Germinal center (tissue), 1 donor: ENCODE measurements at places on chromosomes 12 and 14.
A peak's percentile ranks its signal among the peaks of the same experiment; 100 is the strongest.

DNA sequence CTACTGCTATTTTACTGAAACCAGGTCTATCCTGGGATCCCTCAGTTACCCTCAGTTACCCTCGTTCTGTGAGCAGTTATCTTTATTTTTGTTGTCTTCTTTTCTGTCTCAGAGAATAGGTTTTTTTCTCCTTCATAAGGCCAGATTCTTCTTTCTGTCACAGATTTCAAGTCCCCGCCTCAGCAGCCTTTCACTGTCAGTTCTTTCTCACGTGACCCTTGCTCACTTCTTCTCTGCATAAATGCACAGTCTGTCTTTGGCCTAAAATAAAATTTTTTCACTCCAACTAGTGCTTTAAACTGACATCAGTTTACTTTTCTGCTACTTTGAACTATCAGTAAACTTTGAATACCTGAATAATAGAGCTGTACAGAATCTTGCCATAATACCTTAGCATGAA lies 299.7 kb downstream of the ERC1 start:
- DNase-seq = no peak

DNA sequence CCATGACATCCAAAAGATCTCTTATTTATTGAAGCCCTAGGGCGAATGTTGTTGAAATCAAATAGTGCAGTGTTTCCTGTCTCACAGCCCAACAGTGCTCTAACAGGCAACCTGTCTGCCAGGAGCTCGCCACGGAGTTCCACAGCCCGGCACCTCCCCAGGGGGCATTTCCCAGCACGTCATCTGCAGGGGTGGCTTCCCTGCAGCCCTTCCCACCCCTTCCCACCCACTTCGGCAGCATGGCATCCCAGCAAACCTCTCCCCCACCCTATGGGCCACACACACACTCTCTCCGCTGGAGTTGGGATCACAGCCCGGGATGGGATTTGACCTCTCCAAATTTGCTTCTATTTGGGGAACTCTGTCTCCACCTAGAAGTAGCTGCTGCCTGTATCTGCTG lies 62.7 kb upstream of the C14orf180 start:
- no peak for DNase-seq

- DNase-seq = peak; percentile 69
Observed at GRCh38 chr12:26471560-26471959, 276.2 kb downstream of the SSPN start.

DNA sequence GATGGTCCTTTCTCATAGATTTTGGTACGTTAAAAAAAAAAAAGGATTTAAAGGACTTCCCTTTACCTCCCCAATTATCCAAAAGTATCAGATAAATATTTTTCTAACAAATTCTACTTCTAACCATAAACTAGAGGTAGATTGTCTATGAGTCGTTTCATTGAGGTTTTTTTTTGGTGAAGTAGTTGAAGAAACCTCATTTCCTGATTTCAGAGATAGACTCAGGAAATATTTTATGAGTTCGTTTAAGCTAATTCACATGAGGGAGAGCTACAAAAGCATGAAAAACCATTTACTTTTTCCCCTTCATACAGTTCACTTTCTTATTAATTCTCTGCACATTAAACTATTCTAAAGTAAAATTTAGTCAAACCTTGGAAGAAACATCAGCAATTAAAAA lies 112.5 kb downstream of the RALGAPA1 start:
- no peak for DNase-seq

GRCh38 chr14:80206351-80207080 lies 4.8 kb downstream of the DIO2 start:
- DNase-seq = no peak

DNA sequence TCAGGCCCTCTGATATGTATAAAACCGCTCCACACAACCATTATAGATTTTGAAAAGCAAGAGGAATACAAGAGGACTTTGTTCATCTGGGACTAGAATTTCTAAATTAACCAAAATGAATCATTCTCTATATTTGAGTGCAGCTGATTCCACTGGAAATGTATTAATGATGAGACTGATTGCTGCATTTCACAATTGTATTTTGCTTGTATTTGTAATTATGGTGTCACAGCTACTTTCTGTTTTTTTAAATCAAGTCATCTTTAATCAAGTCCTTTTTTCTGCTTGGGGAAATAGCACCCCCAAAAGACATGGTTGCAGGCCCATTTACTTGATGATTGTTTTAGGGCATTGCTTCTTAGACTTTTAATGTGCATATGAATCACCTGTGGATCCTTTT lies 162.4 kb downstream of the KICS2 start:
- no peak for DNase-seq

DNA sequence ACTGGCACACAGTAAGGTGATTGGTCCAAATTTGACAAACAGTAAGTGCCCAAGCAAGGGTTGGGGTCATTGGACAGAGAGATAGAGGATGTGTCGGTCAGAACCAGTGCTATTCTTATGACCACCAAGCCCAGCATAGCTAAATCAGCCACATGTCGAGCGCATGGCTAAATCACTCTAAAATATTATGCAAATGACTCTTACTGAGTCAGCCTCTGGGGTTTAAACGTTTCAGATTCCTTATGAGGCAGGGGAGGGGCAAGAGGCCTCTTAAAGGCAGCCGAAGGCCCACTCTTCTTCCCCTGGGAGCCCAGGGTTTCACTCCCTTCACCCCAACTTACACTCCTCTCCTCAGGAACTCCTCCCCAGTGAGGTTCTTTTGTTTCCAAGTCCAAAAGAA lies 603 bp upstream of the ENDOU start:
- peak; percentile 77 for DNase-seq

- no peak for DNase-seq
Observed at GRCh38 chr12:92035477-92035876, 110.2 kb downstream of the BTG1 start.

- DNase-seq = no peak
Observed at GRCh38 chr14:101226265-101226602, 322.7 kb upstream of the RTL1 start.

DNA sequence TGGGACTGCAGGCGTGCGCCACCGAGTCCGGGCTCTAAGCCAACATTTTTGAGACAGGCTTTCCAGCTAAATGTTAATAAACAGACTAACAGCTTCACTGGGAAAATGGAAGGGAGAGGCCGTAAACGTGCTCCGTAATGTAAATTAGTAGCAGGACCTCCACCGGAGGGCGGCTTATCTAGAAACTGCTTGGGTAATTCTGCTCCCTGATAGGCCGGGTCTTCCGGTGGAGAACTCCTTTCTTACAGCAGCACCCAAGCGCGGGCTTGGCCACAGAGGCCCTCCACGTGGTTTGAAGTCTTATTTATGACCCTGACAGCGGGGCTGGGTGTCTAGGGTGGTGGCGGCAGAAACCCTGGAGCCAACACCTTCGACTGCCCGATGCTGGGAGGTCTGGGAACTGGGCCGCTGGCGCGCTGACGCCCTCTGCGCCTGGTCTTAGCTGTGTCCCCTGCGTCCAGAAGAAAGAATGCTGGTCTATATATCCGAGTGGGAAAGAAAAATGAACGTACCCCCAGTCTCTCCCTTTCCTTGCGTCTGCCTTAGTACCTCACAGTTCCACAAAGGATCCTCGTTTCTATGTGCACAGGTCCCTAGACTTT lies 1.7 kb downstream of the DPPA3 start:
- no peak for DNase-seq

DNA sequence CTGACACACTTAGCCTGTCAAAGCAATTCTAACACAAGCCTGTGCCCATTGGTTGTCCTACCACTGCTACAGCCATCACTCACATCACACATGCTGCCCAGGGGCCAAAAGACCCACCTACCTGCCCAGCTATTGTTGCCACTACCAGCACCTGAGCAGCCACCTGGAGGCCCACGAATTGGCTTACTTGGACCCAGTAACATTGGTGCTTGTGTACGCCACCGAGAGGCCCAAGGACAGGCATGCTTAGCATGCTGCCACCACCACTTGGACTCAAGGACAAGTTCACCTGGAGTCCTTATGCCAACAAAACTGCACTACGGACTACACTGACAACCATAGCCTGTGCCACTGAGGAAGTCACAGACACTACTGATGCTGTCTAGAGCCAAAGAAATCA lies 221.1 kb downstream of the SLC38A4 start:
- DNase-seq = no peak

- no peak for DNase-seq
Observed at GRCh38 chr14:87869619-87870583, 123.1 kb downstream of the GALC start.

DNA sequence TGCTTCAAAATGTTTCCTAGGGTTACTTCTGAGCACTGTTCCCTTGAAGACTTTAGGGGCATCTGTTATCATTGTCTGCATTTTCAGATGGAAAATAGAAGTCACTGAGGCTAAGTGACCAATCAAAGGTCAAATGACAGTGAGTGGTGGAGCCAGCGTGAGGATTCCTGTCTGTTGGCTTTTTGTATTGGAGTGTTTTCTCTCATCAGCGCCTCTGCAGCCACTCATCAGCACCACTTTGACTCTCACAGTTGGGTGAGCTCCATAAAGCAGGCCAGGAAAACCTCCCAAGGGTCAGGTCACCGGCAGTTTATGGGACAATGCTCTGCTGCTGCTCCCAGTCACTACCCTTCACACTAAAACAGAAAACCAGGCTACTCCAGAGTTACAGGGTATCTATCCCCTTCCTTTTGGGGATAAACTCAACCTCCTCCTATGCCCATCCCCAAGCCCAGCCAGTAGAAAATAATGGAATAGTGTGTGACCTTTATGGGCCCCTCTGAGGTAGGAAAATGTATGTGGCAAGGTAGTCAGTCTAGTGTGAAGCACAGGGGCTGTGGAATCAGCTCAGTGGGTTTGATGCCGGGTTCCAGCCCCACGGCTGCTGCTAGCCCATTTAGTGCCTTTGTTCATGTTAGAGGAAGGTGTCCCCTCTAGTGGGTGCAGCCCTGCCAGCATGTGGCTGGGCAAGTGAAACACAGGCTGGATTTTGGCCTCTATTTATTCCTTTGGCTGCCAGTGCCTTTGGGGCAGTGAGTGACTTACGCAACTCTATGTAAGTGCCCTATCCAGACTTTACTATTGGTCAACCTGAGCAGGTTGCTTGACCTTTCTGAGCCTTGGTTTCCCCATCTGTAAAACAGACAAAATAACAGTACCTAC lies 133.8 kb upstream of the CPM start:
- no peak for DNase-seq

DNA sequence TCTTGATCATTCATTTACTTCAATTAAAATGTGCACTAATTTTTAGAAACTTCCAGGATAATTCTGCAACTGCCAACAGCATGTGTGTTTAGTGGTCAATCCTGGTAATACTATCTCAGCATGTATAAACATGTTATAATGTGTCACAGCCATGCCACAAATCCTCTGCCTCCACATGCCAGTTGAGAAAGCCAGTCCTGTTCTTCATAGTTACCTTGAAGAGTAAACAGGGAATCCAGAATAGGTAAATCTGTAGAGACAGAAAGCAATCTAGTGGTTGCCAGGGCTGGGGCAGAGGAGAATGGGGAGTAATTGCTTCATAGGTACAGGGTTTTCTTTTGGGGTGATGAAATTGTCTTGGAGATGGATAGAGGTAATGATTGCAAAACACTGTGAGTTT lies 85.9 kb downstream of the ARMH4 start:
- DNase-seq = no peak

DNA sequence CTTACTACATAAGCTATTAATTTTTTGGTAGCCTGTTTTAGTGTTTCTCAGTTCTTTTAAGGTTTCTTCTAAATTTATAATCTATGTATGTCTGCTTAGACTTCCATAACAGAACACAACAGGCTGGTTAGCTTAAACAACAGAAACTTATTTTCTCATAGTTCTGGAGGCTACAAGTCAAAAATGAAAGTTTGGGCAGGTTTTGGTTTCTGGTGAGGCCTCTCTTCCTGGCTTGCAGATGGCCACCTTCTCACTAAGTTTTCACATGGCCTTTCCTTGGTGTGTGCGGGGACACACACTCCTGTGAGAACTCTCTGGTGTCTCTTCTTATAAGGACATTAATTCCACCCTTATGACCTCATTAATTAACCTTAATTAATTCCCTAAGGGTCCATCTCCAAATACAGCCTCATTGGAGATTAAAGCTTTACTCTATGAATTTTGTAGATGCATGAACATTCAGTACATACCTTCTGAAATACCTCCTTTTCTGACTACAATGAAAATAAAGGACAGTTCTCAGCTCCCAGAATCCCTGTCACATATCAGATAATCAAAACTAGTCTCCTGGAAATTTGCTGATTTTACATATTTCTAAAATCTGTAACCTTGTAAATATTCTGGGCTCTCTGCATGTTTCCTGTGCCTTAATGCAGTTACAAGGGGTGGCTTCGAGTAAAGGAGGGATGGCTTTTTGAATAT lies 23.2 kb upstream of the BMAL2 start:
- no peak for DNase-seq

GRCh38 chr12:20486233-20486632 lies 117.9 kb downstream of the PDE3A start:
- DNase-seq = no peak

GRCh38 chr12:16389594-16389993 lies 42.1 kb downstream of the MGST1 start:
- DNase-seq = no peak

- DNase-seq = no peak
Observed at GRCh38 chr12:42990387-42990786, 400.8 kb upstream of the PRICKLE1 start.

- DNase-seq = no peak
Observed at GRCh38 chr12:123021688-123022604, 41.5 kb downstream of the ARL6IP4 start.

DNA sequence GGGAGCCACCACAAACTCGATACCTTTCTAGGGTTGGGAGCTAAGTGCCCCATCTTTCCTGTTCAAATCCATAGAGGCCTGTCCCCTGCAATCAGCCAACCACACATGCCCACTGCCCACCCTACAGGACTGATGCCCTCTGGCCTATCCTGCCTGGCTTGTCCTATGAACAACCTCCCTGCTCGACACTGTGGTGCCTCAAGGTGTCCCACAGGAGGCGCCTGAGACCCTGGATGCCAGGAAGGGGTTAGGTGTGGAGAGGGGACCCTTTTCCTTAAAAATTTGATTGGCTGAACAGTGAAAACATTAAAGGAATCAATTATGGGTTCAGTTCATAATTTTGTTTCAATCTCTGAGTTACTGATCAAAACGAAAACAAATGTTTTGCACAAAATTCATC lies 97.3 kb upstream of the FZD10 start:
- no peak for DNase-seq

- DNase-seq = no peak
Observed at GRCh38 chr12:130246560-130246959, 84.3 kb downstream of the FZD10 start.

GRCh38 chr14:50784683-50785456 lies 46.1 kb downstream of the NIN start:
- no peak for DNase-seq

- DNase-seq = no peak
Observed at GRCh38 chr12:8038659-8039114, 6.2 kb downstream of the FOXJ2 start.

GRCh38 chr12:42873401-42873800 lies 283.9 kb upstream of the PRICKLE1 start:
- DNase-seq = no peak

DNA sequence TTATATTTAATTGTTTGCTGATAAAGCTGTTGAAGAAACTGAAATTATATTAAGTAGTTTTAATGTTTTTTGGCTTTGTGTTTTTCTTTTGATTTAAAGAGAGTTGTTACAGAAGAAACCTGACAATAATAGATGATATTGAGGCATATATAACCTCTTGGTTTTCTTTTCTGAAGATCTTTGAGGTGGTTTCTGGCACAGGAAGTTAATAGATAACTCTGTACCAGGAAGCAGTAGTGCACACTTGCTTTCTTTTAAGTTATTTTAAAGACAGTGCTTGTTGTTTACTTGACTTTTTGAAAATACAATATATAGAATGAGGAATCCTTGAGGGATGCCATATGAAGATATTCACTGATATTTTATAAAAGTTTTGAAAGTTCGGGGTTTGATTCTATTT lies 209.0 kb upstream of the FBXO33 start:
- no peak for DNase-seq

GRCh38 chr14:81298122-81298521 lies 77.4 kb upstream of the GTF2A1 start:
- DNase-seq = no peak
